Large intestine (tissue), 12 donors: ENCODE measurements at places on chromosomes 12 and 14. TPM values are rescaled to one million over a fixed set of nuclear protein-coding genes. Genes with fewer than 3 reads are reported as not detected.

The CLMN gene
- 18.7 TPM for polyA plus RNA-seq

The ATF1 gene
- polyA plus RNA-seq, result 35.3 TPM

- DNase-seq, result no peak
These were observed 28.9 kb downstream of the HEATR5A start for GRCh38 chr14:31391473-31391872.

- no peak for DNase-seq
These were observed 15.1 kb downstream of the NCKAP5L start for GRCh38 chr12:49813131-49813530.

GRCh38 chr14:70748422-70748821, 60.9 kb downstream of the MAP3K9 start:
- DNase-seq, result no peak

DNA sequence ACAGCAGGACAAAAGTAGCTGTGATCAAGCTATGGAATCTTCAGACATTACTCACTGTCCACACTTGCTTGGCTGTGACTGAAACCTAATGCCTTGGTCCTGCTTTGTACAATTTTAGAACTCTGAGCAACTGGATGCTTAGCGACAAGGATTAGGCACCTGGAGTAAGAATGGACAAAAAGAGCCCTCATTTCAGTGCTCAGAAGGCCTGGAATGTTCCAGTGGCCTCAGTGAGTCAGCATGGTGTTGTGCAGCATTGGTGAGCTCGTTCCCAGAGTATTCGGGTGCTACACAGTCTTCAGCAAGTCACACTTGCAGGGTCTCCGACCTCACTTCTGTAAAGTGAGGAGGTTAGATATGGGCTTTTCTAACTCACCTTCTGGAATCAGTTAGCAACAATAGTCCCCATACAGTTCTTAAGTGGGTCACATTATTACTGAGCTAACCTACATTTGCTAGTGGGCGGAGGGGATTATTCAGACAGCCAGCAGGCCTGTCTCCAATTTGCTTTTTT, 108.0 kb upstream of the MDM1 start:
- DNase-seq, result no peak

The CAPZA3 gene
- 0.04 TPM for polyA plus RNA-seq

DNA sequence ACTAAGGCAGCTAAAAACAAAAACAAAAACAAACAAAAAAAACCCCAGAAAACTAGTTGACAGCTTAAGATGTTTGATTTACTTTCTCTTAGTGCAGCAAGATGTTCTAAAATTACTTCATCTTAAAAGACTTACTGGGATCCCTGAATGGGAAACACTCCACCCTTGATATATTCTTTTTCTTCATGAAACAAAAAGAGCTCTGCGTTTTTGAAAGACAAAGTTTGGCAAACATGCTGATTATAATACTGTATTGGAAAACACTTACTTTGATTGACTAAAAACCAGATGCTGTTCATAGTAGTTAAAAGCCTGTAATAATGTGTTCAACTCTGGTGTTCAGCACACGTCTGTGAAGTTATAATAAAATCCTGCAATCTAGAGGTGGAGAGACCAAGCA, 136.8 kb downstream of the SRGAP1 start:
- DNase-seq, result no peak

- DNase-seq, result no peak
These were observed 83.9 kb downstream of the ADCK1 start for GRCh38 chr14:77883847-77884238.

- DNase-seq, result no peak
These were observed 908.1 kb downstream of the GALC start for GRCh38 chr14:87084908-87085307.

The RIPK3 gene
- polyA plus RNA-seq, result 14.8 TPM

DNA sequence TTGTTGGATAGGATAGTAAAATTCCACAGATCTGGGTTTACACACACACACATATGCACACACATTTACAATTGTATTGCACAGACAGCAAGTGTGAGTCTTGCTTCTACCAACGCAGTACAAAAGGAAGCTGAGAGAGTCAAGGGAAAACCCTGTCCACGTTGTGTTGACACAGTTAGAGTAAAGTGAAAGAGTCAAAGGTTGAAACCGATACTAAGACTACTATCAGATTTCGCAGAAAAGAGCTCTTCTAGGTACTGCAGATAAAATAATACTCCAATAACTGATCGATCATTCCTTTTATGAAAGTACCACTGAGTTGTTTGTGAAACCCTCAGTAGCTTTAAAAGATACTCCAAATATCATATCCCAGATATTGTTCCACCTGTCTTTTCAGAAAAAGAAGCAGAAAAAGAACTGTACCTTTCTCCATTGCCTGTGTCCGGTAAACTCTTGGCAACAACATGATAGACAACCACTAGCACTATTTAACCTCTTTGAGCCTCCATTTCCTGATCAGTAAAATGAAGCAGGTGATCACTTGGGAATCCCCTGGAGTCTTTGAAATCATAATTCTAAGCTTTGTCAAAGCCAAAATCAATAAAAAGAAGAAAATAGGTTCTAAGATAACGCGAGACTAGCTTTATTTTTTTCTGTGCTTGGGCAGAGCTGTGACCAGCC, 224.6 kb upstream of the FOXN3 start:
- DNase-seq, result peak; percentile 86

DNA sequence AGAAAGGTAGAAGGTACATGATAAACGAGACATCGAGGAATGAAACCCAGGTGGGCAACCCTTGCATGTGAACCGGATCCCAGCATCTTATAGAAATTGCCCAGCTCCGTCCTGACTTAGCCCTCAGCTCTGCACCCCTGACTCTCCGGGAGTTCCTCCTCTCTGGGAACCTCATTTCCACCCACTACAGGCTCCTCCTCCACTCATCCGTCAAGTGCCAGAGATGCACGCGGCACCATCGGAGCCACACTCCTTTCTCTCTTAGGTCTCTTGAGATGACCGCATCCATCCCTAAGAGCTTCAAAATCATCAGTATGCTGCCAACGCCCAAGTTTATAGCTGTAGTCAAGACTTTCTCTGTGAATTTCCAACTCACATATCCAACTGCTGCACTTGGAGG, 84.7 kb downstream of the TTC7B start:
- no peak for DNase-seq

DNA sequence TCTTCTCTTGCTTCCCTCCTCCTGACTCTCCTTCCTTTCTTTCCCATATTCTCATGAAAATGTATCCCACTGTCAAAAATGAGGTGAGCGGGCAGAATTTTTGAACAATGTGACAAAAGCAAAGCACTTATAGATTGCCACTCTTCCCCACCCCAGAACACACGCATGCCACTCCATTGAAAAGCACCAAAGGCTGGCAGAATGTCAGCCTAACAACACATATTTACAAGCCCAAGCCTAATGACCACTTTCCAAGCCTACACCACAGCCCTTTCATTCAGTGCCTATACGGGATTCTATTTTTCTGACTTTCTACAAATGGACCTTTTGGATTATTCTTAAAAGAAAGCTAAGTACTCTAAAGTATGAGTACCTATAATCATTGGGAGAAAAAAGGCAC, 62.9 kb upstream of the METAP2 start:
- DNase-seq, result no peak

DNA sequence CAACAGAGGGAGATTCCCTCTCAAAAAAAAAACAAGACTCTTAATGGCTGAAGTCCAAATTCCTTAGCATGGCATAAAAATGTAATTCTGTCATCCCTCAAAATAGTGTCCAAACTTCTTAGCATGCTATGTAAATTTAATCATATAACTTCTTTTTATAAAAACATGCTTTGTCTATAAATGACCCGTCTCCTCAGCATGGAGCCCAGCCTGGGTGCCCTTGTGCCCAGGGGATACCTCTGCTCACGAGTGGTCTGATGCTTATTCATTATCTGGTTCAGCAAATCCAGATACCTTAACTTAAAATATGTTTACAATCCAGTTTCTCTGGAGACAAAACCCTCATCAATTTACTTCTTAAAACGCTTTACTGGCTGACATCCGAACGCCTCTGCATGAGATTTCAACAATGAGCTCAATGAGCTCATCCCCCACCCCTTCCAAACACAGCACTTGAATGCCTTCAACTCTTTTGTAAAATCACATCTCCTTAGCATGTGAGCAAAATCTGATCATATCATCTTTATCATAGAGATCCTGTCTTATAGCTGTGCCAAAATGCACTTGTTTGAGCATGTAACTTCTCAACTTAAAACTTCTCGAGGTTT, 15.7 kb downstream of the RTL1 start:
- DNase-seq, result no peak

DNA sequence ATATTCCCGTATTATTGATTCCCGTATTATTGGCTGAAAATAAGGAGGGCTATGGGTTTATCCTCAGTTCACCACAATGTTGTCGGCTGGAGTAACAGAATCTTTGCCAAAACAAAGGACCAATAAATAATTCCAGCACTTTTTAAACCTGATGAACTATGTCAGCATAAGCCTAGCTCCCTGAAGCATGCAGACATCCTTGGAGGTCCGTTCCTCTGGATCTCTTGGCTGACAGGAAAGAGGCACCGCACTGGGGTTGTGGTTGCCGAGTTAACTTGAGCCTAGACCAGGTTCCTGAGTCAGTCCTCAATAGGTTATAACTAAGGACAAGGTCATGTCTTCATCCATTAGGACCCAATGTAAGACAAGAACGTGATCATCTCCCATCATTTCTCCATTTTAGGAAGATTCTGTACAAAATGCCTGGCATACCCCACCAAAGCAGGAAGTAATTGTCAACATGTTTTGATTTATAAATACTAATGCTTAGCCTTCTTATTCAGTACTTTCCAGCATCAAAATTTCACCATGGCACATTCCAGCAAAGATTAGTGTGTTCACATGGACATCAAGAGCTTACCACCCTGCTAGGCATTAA, 36.6 kb downstream of the NID2 start:
- no peak for DNase-seq

The KRT6C gene
- polyA plus RNA-seq, result not detected

DNA sequence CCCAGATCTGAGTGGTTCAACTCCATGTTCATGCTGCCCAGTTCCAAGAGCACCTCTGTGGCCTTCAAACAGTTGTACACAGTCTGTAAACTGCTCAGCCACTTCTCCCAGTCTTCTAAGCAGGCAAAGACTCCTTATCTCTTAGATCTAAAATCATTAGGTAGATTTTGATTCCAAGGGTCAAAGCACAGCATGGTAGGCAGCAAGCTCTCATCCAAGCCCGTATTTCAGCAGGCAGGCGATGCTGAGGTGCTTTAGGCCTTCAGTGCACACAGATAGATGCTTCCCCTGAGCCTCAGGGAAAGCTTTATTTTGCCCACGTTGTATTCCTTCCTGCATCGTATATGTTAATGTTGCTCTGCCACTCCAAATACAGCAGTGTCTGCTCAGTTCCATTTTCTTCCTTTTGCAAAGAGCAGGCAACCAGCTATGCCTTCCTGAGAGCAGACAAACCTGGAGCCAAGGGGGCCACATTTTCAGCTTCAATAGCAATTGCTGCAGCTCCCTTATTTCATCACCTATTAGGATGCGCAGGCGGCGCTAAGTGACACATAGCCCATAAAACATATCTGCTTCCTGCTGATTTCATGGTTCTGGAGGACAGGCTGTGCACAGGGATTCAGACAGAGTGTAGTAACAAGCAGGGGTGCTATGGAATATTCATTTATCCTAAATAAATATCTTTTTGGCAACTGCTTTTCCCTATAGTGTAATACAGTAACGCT, 67.5 kb downstream of the ETV6 start:
- DNase-seq, result peak; percentile 84

- DNase-seq, result no peak
These were observed 106.1 kb upstream of the ANO4 start for GRCh38 chr12:100688451-100688864.

DNA sequence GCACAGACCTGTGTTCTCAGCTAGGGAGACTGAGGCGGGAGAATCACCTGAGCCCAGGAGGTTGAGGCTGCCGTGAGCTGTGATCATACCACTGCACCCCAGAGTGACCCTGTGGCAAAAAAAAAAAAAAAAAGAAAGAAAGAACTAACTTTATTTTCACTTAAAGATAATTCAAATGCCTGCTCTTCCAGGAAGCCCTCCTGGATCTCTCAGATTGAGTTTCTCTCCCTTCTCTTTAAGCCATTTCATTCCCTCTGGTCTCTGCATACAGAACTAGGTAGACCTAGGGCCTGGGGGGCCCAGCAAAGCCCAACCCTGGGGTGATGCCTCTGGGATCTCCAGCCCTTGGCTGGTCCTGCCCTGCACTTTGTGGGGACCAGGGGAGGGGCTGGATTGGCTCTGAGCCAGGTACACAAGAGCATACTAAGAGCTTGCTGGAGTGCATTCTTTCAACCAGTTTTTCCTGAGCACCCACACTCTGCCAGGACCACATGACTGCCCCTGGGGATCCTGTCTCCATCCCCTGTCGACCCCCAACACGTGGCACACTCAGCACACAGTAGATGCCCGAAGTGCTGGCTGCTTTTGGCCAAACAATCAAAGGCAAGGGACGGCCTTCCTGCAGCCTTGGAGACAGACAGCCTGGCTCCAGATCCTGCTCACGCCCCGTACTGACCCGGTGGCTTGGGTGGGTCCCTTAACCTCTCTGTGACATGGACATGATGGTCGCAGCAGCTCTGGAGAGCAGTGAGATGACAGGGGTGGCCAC, 52.7 kb downstream of the CYP46A1 start:
- no peak for DNase-seq

- peak; percentile 97 for DNase-seq
These were observed at the start of gene AP1G2 for GRCh38 chr14:23567186-23568020. TSS of gene AP1G2 (minus strand) at chr14:23567791. CDS start at chr14:23567314, 477 bp downstream.

The CDK2 gene
- polyA plus RNA-seq, result 55.5 TPM

The BCL2L2 gene
- 53.8 TPM for polyA plus RNA-seq

DNA sequence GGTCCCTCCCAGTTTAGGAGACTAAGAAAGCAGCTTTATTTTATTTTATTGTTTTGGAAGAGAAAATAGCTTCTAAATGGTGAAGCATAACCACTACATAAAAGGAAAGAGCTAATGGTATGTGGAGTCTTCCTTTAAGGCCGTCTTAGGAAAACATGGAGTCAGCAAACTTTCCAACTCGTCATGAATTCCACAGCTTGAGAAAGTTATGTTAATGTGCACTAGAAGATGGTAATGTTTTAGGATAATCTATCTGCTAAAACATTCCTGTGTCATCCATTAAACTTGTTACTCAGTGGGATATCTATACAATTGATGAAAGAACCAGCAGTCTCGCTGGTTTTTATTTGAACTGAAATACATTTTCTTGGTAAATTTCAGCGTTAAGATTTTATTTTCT, 448.4 kb upstream of the SEL1L start:
- DNase-seq, result no peak

DNA sequence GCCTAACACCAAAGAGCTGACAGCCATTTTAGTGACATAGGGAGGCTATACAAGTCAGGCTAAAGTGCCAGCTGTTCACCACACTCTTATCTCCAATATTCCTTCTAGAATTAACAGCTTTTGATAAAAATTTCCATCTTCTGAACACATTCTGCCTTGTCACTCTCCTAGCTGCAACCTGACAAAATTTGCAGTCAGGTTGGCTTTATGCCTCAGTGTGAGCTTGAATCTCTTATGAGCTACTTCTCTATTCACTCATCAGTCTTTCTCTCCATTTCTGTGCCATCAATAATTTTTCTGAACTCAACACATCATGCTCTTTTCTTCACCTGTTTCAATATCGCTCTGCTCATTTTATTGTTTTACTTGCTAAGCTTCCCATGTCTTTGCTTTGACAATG, 50.2 kb downstream of the TMTC1 start:
- no peak for DNase-seq

The OTX2 gene
- polyA plus RNA-seq, result not detected

GRCh38 chr12:68915055-68915454, 17.9 kb downstream of the CPM start:
- no peak for DNase-seq
